ENCODE measurements at places on chromosomes 3 and 15.

- no peak for DNase-seq
Measured at GRCh38 chr3:68909719-68910118, 22.6 kb downstream of the TAFA4 start.

- DNase-seq, result no peak
Measured at GRCh38 chr3:69178082-69178481, 55.7 kb upstream of the LMOD3 start.

DNA sequence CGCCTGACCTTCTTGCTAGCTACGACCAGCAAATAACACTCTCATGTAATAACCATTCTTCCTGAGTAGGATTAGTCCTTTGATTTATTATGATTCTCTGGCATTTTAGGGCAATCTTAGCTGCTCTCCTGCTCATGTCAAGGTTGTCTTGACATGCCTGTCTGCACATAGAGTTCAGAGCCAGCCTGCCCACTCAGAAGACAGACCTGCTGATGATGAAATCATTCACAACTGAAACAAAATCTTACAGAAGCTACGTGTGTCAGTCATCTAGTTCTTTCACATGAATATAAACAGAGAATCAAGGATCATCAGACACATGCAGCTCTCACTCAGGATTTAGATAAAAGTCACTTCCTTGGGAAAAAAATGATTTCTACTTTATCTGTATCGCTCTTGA, 173.6 kb upstream of the LYSMD4 start:
- DNase-seq, result no peak

GRCh38 chr3:117748131-117748530, 1038.6 kb downstream of the TUSC7 start:
- DNase-seq, result no peak

- no peak for DNase-seq
Measured at GRCh38 chr3:129613367-129613740, 6.9 kb upstream of the PLXND1 start.

DNA sequence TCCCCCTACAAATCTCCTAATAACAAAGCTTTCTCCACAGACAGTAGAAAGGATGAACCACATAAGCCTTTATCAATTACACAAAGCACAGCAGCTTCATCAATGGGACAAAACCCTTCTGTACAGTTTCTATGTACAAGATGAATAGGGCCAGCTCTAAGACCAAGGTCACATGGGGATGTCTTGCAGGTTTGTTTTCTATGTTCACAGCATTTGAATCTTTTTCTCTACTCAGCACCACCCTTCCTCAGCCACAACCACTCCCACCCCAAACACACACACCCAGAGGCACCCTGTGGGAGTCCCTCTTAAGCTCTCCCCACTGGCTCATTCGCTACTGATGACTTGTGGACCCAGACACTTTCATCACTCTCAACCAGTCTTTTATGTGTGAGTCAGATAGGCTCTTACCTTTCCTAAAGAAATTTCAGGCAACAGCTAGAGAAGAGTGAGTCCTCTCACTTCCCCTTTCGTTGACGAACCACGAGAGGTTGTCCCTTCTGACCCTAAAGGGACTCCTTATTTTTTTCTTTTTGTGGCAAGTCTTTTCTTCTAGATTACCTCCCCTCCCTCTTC, 57.9 kb downstream of the ARHGAP31 start:
- peak; percentile 13 for DNase-seq

- no peak for DNase-seq
Measured at GRCh38 chr15:83446904-83447709, at the start of gene SH3GL3. TSS of gene SH3GL3 (plus strand) at chr15:83447341. CDS start at chr15:83447534, 193 bp downstream.

- DNase-seq, result no peak
Measured at GRCh38 chr3:61448378-61448777, 113.0 kb upstream of the PTPRG start.
